ENCODE measurements at places on chromosomes 3 and 15.

- DNase-seq, result no peak
These were observed 171.1 kb upstream of the TLE3 start for GRCh38 chr15:70268698-70269251.

GRCh38 chr3:49199900-49200281 is 28.5 kb downstream of the KLHDC8B start:
- no peak for DNase-seq

DNA sequence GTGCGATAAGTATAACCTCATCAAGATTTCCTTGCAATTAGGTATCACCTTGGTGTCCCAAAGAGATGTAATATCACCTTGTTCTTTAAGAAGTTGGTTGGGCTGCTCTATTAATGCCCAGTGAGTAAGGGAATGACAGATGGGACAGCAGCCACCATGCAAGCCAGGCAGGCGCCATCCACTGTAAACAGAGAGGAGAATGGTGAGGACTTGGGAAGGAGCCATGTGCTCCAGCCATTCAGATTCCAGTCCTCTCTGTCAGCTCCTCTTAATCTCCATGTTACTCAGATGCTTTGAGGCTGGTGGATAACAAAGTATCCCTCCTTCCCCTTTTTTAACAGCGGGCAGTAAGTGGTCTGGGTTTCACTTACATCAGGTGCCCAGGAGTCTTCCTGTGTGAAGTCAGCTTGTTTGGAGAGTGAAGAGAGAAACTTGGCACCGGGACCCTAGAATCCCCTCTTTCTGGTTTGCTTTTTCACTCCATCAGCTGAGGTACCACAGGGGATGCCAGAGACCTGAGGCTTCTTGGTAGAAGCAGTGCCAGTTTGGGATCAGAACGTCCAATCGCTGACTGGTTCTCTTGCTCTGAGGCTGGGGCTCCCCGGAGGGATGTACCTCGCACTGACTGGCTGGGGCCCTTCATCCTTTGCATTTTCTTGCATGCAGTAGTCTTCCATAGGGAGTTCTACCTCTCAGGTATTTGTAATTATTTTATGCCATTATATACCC is 29.5 kb downstream of the SLCO3A1 start:
- peak; percentile 17 for DNase-seq

DNA sequence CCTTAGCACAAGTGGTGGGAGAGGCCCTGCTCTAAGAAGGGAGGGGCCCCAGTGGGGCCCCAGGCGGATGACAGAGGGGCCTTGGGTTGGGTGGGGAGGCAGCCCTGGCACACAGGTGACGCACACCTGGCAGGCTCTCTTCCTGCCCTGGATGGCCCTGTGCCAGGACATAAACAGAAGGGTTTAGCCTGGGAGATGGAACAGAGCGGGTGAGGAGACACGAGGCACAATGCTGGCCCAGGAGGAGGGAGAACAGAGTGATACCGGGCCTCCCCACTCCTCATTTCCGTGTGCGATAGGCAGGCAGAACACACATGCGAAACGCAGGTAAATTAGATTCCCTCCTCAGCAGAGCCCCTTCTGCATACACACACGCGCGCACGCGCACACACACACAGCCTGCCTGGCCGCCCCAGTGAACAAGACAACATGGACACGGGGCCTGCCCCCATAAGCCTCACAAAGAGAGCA is 39.8 kb downstream of the IDH2 start:
- no peak for DNase-seq

GRCh38 chr3:66499881-66500575 is 794 bp downstream of the LRIG1 start:
- DNase-seq, result peak; percentile 23

- no peak for DNase-seq
These were observed 149.9 kb downstream of the ARPP21 start for GRCh38 chr3:35789042-35789831.

GRCh38 chr3:47034868-47035489 is 55.5 kb downstream of the NBEAL2 start:
- no peak for DNase-seq

DNA sequence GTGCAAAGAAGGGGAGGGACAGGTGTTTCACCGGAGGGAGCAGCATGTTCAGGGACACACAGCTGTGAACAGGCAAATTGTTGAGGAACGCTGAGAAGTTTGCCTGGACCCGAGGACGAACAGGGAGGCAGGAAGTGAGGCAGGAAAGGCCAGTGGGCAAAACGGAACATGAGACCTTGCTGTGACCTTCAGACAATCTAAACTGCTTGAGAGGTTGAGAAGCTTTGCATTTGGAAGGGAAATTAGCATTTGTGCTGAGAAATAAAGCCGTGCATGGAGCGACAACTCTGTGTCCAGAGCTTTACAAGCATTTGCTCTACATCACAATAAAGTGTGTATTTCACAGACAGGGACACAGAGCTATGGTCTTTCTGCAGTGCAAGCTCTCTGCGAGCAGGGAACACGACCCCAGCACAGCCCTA is 47.9 kb downstream of the CDC25A start:
- no peak for DNase-seq

DNA sequence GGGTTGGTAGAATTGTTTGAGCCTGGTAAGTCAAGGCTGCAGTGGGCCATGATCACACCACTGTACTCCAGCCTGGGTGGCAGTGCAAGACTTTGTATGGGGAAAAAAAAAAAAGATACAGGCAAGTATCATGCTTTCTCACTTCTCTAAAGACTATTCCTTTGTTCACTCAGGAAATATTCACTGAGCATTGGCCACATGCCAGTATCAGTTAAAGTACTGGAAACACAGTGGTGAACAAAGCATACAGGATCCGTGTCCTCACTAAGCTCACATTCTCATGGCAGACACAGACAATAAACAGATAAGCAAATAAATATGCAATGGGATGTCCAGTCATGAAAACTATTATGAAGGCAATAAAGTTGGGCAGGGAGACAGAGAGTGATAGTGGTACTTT is 5.1 kb upstream of the MTHFS start:
- DNase-seq, result no peak

DNA sequence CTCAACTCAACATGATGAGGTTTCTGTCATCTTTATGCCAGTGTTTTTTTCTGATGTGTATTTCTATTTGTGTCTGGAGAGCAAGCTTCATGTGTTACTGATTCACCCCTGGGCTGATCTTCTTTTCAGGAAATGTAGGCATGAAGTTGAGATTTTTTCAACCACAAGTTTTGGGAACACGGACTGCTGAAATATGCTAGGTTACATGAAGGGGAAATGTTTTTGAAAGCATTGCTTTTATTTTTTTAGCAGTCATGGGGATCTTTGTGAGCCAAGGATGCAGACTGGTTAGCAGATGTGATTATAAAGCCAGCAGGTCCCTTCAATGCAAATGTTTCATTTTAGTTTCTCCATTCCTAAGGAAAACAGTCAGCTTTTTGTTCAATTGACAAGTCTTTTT is 219.3 kb upstream of the COL8A1 start:
- no peak for DNase-seq

GRCh38 chr3:177208223-177208622 is 10.9 kb upstream of the TBL1XR1 start:
- DNase-seq, result no peak

DNA sequence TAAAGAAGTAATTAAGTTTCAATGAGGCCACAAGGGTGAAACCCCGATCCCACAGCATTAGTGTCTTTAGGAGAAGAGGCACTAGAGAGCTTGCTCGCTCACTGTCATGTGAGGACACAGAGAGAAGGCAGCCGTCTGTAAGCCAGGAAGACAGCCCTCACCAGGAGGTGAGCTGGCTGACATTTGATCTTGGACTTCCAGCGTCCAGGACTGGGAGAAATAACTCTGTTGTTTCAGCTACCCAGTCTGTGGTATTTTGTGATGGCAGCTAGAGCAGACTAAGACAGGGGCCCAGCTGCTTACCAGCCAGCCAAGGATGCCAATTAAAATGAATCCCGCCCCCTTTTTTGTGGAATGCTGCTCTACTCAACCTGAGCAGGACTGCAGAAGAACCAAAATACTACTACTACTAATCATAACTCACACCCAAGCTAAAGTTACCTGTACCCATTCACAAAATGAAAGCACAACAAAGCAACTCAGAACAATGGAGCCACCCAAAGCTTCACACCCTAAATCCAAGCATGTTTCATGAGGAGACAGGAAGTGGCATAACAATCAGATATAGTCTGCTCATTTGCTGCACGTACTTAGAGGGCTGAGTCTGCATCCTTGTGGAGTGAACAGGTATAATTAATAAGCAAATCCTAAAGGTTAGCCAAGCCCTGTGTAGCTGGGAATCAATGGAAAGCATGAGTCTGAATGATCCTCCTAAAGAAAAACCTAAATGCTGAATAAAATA is 35.6 kb upstream of the RHCG start:
- no peak for DNase-seq

DNA sequence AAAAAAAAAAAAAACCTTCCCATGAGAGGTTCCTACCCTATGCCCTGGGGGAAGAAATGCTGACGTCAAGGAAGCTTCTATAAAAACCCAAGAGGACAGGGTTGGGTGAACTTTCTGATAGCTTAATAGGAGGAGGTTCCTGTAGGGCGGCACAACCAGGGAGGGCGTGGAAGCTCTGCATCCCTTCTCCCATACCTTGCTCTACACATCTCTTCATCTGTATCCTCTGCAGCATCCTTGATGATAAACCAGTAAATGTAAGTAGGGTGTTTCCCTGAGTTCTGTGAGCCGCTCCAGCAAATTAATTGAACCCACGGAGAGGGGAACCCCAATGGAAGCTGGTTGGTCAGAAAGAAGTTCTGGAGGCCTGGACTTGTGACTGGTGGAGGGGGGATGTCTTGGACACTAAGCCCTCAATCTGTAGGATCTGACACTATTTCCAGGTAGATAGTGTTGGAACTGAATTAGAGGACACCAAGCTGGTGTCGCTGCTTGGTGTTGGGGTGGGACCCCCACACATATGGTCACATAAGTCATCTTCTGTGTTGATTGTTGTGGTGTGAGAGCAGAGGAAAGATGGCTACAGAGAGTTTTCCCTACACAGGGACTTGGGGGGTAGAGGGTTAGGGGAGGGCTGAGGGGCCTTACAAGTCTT is 91.5 kb downstream of the ST6GAL1 start:
- DNase-seq, result no peak

DNA sequence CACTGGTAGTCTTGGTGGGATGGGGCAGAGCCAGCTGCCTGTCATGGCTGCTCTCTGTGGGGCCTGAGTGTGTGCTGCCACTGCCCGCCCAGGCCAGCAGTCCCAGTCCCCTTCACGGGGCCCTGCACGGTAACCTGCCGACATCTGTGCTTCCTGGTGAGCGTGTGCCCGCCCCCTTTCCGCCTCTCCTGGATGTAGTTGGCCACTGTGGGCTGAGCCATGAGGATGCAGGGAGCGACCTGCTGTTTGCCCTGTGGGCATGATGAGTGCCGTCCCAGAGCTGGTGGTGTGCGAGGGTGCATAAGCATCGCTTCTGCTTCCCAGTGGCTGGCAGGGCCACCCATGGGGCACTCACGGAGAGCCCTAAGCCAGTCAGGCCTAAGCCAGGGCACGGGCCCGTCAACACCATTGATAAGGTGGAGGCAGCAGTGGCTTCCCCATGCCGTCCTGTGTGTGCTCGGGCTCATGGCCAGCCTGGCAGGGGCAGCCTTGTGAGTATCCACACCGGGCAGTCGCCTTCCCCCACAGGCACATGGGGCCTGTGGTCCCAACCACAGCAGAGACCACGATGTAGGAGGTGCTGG is 14.6 kb downstream of the PLXNA1 start:
- no peak for DNase-seq

DNA sequence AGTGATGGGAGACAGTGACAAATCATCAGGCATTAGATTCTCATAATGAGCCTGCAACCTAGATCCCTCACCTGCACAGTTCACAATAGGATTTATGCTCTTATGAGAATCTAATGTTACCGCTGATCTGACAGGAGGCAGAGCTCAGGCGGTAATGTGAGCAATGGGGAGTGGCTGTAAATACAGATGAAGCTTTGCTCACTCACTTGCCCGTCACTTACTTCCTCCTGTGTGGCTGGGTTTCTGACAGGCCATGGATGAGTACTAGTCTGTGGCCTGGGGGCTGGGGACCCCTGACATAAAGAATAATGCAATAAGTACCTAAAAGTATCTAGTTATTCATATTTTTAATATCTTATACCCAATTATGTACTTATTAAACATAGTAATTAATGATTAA is 15.6 kb downstream of the IQCB1 start:
- DNase-seq, result no peak

DNA sequence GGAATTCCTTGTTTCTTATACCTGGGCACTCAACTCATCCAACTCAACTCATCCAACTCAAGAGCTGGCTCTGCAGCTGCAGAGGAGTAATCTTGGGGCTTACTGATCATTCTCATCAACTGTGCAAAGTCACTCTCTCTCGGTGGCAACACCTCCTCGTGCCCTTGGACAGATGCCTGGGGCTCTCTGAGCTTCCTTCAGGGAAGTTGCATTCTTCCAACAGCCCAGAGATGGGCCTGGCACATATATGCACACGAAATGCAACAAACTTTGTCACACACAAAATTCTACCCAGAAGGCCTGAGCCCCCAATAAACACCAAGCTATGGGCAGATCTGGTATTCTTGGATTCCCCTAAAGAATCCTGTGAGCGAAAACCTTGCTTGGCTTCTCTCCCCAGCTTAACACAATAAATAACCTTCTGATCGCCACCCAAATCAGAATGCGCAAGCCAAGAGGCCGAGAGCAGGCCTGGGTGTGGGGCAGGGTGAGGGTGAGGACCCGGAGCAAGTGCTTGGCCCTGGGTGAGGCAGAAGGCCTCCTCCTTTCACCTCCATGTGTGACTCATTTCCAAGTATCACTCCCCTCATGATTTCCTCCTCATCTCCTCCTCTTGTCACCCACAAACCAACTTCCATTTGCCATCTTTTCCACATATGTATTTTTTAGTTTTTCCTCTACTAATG is 15.4 kb downstream of the TGM5 start:
- DNase-seq, result no peak

DNA sequence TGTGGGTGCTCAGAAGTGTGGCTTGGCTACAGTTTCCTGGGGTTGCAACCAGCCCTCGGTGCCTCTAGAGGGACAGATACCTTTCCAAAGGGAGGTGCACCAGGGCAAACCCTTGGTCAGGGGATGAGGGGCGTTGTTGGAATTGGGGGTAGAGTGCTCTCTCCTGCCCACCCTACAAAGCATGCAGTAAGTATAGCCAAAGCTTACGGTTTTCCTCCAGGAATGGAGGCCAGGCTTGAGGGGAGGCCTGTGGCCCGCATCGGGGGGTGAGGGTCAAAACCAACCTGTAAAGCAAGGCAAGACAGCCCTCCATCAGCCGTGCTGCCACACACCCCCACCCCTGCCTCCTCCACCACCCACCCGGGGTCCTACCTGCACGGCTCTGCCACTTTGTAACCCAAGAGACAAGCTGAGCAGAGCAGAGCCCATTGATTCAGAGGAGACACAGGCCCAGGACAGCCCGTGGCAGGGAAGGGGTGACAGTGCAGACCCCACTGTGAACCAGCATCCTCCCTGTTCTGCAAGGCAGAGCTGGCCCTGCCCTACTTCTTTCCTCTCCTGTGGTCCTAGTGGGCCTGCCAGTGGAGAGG is 41.5 kb downstream of the TLE3 start:
- no peak for DNase-seq

GRCh38 chr3:153257673-153258351 is 95.8 kb downstream of the RAP2B start:
- DNase-seq, result no peak

DNA sequence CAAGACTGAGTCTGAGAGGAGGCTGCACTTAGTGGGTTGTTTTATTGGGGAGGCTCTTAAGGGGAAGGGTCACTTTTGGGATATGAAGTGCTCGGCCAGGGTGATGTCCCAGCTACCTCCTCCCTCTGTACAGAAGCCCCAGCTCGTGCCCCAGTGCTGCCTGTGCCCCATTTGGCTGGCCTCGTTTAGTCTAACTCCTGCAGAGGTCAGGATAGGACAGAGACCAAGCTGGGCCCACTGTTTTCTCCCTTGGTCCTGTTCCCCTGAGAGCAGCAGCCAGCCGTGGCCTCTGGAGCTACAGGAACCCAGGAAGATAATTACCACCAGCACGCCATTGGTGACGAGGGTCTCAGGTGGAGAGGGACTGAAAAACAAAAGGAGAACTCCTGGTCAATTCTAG is 18.5 kb downstream of the PLA2G4E start:
- no peak for DNase-seq

Measured in fibroblast of lung (primary cell).